Activated naive CD8-positive, alpha-beta T cell treated with anti-CD3 and anti-CD28 coated beads, Interleukin-2, amount 50 U/mL, for 16 hours (primary cell): ENCODE measurements at places on chromosomes 1 and 21.

- no peak for DNase-seq
These were observed 48.3 kb downstream of the CTTNBP2NL start for GRCh38 chr1:112444269-112444668.

DNA sequence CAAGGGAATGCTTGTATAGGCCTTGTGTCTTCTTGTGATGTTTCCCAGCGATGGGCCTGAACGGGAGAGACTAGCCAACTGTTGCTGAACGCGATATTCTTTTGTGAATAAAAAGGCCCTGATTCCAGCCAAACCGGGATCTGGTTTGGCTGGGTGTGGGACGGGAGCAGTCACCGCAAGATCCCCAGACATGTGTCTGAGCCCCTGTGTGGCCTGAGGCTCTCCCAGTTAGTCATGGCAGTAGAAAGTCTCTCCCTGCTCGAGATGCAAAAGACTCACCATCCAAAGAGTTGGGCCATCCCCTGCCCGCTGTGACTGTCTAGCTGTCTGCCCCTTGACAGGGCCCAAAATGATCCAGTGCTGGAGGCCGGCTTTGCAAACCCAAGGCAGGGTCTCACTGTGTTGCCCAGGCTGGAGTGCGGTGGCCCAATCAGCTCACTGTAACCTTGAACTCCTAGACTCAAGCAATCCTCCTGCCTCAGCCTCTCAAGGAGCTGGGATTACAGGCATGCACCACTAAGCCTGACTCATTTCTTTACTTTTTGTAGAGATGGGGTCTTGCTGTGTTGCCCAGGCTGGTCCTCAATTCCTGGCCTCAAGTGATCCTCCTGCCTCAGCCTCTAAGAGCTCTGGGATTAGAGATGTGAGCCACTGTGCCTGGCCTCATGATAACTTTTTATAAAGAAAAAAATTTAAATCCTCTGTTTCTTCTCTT is 56.4 kb downstream of the KIF26B start:
- DNase-seq, result no peak

DNA sequence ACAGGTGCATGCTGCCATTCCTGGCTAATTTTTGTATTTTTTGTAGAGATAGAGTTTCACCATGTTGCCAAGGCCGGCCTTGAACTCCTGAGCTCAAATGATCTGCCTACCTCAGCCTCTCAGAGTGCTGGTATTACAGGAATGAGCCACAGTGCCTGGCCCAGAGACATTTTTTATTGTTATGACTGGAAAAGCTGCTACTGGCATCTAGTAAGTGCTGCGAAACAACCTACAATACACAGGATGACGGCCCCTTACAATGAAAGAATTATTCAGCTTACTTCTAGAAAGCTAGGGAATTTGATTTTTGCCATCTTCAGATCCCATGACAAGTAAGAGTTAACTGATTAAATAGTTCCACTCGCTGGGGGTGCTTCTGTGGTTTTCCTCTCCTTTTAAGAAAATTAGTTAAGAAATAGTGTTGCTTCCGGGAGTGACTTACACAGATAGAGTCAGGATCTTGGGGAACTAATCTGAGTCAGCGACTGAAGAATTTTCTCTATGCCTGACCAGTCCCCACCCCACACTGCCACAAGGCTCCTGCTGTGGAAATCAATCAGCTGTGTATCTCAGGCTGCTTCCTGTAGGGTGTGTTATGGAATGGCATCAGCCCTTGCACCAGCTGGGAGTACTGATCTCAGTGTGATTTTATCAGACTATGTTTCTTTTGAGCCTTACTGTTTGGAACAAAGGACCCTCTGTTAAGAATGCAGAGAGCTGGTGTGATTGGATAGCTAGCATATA is 93.0 kb upstream of the BMP8A start:
- DNase-seq, result no peak

DNA sequence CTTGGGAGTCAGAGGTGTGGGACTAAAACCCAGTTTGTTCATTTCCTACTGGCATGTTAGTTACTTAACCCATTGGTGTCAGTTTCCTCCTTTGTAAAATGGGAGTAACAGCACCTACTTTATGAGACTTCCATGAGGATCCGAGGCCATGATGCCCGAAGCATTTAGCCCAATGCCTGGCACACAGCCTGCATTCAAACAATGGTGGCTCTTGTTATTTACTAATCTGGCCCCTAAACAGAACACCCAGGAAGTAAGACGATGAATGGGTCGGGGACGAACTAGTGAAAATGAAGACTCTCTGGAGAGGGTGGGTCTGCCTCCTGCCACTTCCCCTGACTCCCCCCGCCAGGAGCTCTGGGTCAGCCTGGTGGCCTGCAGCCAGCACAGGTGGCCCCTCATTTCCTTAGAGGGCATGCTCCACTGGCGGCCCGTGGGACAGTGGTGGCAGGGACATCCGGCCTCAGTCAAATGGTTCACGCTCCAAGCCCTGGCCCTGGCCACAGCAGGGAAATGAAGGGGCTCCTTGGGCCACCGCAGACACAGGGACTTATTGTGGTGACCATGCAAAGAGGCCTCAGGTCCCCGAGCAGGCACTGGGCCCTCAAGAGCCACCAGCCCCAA is 9.5 kb upstream of the TAS1R2 start:
- DNase-seq, result no peak

DNA sequence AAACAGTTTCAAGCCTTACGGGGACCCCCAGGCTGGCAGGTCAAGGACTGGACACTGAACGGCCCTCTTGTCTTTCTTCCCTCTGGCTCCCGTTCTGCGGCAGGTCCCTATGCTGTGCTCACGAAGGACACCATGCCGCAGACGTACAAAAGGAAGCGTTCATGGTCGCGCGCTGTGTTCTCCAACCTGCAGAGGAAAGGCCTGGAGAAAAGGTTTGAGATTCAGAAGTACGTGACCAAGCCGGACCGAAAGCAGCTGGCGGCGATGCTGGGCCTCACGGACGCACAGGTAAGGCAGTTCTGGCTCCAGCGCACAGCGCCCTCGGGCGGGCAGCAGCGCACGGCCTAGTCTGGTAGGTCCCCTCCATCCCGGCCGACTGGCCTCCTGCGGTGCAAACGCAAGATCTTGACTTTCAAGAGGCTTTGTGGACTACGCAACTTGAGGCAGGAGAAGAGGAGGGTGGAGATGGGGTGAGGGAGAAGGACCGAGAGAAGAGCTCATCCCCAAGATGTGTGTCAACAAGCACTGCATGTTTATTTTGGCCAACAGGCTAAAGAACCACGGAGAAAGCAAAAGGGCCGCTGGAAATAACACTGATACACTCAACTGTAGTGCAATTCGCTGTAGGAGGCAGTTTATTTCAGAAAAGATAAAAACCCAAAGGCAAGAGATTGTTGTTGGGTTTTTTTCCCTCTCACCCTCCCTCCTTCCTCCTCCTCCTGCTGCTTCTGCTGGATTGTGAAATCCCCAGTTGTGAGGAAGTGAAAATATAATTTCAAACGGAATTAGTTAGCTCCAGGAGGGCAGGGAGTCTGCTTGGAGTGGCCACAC is 3.0 kb downstream of the HLX start:
- DNase-seq, result no peak

- no peak for DNase-seq
These were observed 6.6 kb upstream of the PRPF38B start for GRCh38 chr1:108685529-108685928.

DNA sequence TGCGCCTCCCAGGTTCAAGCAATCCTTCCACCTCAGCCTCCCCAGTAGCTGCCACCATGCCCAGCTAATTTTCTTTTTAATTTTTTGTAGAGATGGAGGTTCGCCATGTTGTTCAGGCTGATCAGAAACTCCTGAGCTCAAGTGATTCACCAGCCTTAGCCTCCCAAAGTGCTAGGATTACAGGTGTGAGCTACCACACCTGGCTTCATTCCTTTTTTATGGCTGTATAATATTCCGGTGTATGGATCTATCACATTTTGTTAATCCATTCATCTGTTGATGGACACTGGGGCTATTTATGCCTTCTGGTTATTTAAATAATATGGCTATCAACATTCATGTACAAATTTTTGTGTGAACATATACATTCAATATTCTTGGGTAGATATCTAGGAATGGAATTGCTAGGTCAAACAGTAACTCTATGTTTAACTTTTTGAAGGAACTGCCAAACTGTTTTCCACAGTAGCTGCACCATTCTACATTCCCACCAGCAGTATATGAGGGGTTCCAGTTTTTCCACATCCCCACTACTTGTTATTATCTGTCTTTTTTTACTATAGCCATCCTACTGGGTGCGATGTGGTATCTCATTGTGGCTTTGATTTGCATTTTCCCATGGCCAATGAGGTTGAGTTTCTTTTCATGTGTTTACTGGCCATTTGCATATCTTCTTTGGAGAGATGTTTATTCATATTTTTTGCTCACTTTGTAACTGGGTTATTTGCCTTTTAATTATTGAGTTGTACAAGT is 11.0 kb downstream of the SLC27A3 start:
- no peak for DNase-seq
